ENCODE measurements at places on chromosomes 3 and 15.

- DNase-seq, result no peak
Measured at GRCh38 chr3:101050046-101050445, 56.8 kb upstream of the ABI3BP start.

DNA sequence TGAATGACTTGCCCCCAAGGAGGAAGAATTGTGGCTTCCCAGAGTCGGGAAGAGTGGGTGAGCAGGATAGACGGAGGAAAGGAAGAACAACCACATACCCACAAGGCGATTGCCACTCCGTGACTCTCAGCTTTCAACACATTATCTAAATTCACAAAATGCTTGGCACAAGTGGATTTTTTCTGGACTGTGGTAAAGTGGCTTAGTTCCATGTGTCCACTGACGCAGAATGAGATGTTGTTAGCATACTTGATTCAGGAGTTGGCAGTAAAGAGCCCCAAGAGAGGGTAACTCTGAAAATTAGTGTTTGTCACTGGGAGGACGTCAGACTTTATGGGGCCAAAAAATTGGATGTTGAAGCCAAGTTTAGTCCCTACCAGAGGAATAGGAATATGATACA, 198.8 kb upstream of the CTNNB1 start:
- DNase-seq, result no peak

DNA sequence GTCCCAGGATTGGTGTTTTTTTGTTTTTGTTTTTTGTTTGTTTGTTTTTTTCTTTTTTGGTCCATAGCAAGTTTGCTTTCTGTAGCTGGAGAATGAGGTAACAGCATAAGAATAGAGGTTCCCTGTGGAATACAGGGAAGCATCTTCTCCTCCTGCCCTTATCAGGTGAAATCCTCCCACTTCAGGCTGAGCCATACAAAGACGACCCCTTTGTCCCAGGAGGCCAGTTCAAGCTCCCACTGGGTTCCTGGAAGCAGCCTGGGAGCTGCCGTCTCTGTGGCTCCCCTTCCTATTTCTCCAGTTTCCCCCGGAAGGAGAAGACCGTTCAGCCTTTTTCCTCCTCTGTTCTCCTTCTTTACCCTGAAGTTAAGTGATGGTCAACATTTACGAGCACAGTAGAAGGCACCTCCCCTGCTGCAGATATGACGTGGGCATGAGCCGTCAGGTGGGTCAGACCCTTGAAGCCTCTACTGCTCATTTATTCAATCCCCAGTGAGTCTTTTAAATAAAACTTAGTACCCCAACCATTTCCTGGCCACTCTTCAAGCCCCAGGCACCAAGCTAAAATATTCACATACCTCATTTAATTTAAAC, 1.1 kb downstream of the IL16 start:
- no peak for DNase-seq

GRCh38 chr15:74789171-74789631, 7.3 kb downstream of the CSK start:
- peak; percentile 13 for DNase-seq

GRCh38 chr15:70880781-70881180, 11.5 kb downstream of the THAP10 start:
- no peak for DNase-seq

DNA sequence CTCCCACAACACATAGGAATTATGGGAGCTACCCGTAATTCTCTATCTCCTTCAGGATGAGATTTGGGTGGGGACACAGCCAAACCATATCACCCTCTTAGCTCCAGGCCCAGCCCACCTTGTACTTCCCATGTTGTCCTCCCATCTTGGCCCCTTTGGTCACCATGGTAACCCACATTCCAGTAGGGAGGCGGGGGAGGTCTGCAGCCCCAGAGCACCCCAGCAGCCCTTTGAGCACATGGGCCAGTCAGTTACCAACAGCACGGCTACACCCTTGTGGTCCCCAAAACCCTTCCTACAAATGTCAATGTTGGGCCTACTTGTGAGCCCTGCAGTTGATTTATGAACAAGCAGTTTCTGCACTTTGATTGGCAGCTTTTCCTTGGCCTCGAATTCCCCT, 84.5 kb downstream of the LRRK1 start:
- no peak for DNase-seq

- DNase-seq, result no peak
Measured at GRCh38 chr15:58627701-58628100, 121.8 kb downstream of the ADAM10 start.

GRCh38 chr3:43023066-43023465, 44.0 kb downstream of the GASK1A start:
- no peak for DNase-seq

- peak; percentile 70 for DNase-seq
Measured at GRCh38 chr3:140756240-140757016, 78.6 kb downstream of the TRIM42 start.

GRCh38 chr15:47678040-47678439, 39.3 kb upstream of the SEMA6D start:
- no peak for DNase-seq

GRCh38 chr3:44624749-44625480, at the start of gene ZNF197:
ZNF197 (plus strand) TSS chr3:44625036; CDS start chr3:44629155, 4,119 bp downstream.
- DNase-seq, result peak; percentile 91

DNA sequence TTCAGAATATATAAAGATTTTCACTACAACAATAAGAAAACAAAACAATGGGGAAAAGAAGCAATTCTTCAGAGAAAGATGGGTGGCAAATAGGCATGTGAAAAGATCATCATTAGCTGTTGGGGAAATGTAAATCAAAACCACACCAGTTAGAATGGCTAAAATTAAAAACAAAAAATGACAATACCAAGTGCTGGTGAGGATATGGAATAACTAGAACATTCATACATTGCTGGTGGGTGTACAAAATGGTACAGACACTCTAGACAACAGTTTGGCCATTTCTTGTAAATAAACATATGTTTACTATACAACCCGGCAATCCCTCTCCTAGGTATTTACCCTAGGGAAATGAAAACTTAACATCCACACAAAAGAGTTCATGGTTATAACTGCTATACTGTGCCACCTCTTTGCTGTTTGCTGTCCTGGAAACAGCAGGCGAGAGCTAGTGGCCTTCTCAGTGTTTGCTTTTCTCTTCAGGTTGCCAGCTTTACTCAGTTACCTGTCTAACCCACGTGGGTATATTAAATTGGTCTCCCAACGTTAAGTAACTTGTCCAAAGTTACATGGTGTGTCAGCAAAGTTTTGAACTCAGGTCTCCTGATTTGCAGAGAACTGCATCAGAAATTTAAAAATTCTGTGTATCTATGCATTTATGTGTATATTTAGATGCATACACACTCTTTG, 4.6 kb upstream of the NIT2 start:
- no peak for DNase-seq

DNA sequence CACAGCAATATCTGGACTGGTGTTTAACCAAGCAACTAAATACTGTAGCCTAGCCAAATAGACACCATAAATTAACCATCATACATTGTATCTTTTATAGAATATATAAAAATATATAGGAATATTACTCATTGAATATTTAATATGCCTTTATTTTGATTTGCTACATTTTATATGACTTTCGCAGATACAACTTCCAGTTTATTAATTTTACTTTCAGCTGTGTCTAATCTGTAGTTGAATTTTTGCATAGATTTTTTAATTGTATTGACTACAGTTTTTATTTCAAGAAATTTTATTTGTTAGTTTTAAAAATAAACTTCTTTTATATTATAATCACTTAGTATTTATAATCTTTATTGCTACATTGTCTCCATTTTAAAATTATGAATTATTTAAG, 299.7 kb downstream of the LSAMP start:
- DNase-seq, result no peak

GRCh38 chr3:141129541-141130011, 78.4 kb downstream of the SPSB4 start:
- DNase-seq, result no peak

Measured in kidney tubule cell (primary cell).